Activated T-helper 1 cell treated with anti-CD3 and anti-CD28 coated beads, Interleukin-2, amount 50 U/mL, for 16 hours (primary cell): ENCODE measurements at places on chromosomes 3 and 15.

GRCh38 chr15:52227456-52227855 is 36.3 kb upstream of the GNB5 start:
- no peak for DNase-seq

DNA sequence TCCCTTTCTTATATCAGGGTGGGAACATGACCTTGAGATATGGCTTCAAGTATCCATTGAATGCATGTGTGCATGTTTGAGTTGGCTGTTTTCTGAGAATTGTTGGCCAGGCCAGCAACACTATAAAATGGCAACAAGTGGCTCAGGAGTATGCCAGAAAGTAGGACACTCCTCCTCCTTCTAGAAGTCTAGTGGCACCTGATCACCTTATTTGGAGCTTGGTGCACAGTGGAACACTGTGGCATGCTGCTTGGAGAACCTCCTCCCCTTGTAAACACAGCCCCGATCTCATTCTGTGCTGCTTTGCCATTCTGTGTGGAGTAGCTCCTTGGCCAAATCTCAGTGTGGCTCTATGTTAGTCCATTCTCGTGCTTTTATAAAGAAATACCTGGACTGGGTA is 114.8 kb upstream of the NDN start:
- DNase-seq = no peak

GRCh38 chr3:20511863-20512505 is 326.0 kb upstream of the SGO1 start:
- no peak for DNase-seq

GRCh38 chr3:29314727-29315088 is 33.8 kb downstream of the RBMS3 start:
- no peak for DNase-seq

DNA sequence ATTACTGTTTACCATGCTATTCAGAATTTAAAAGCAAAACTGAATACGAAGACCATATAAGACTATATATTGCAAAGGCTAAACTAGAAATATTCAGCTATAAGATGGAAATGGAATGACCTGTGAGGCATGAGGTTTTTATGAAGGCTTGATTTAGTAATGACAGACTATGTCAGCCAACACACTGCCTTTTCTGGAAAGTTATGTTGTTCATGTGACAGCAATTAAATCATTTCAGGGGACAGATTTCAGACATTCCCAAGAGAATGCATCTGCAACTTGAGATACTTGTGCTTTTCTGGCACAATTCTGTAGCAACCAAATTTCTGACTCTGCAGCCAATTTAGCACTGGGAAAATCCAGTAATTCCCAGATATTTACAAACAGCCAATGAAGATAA is 8.6 kb upstream of the GATM start:
- DNase-seq = no peak

DNA sequence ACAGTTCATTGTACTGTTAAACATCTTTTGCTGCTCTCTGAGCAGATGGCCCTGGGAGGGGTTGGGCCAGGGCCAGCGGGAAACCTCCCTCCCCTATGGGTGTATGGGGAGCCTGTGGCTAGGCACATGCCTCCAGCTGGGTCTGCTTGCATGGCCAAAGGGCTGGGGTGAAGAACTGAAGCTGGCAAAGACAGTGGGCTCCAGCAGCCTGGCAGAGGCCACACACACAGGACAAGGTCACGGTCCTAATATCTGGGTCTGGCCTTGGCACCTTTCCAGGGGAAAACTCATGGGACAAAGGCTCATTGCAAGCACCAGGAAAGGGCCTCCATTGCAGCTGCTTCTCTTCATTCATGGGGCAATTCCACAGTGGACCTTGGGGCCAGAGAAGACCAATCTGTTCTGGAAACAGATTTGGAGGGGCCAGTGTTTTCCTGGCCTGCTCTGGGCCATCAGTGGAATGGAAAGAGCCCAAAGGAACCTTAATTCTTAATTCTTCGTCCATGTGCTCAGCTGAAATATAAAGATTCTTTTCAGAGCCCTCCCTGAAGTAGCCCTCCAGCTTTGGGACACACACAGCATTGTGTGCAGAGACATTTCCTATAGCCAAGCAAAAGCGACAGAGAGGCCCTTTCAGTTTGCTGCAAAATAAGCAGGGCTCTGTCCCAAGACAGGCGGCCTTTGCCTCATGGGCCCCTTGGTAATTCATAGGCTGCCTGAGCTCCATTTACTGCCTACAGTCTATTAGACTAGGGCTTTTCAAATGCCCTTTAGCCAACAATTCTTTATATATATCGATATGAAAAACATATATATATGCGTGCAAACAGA is 11.3 kb upstream of the LIMD1 start:
- no peak for DNase-seq

- no peak for DNase-seq
Measured at GRCh38 chr3:172369590-172370259, 78.5 kb downstream of the GHSR start.

DNA sequence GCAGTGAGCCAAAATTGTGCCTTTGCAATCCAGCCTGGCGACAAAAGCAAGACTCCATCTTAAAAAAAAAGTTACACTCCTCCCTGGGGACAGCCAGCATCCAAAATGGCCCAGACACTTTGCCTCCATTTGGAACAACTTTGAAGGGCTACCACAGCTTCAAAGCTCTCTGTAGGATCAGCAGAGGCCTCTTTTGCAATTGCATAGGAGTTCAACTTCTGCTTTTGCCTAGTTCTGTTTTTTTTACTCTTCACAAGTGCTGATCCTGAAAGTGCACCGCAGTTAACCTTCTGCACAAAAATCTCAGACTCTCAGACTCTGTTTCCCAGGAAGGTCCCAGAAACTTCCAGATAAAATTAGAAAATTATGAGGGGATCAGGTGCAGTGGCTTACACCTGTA is 25.2 kb upstream of the SLC4A7 start:
- no peak for DNase-seq

DNA sequence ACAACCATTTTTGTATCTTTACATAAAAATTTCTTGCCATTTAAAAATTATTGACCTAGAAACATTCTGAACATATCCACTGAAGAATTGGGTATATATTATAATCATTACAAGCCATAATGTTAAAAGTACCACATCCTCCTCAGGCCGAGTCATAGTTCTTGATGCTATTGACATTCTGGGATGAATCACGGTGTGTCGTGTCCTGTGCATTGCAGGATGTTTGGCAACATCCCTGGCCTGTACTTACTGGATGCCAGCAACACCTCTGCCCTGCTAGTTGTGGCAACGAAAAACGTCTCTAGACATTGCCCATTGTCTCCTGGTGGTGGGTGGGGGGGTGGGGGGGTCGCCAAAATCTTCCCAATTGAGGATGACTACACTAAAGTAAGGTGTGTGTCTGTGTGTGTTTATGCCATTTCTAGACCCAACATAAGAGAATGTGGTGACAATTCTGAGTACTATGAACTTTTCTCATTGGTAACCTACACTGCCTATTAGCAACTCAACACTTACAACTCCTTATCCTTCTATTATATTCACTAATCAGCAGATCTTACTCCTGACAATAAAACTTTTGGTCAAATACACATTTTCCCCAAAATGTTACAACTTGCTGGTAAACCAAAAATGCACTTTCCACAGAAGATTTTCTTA is 471.6 kb downstream of the FOXP1 start:
- no peak for DNase-seq

DNA sequence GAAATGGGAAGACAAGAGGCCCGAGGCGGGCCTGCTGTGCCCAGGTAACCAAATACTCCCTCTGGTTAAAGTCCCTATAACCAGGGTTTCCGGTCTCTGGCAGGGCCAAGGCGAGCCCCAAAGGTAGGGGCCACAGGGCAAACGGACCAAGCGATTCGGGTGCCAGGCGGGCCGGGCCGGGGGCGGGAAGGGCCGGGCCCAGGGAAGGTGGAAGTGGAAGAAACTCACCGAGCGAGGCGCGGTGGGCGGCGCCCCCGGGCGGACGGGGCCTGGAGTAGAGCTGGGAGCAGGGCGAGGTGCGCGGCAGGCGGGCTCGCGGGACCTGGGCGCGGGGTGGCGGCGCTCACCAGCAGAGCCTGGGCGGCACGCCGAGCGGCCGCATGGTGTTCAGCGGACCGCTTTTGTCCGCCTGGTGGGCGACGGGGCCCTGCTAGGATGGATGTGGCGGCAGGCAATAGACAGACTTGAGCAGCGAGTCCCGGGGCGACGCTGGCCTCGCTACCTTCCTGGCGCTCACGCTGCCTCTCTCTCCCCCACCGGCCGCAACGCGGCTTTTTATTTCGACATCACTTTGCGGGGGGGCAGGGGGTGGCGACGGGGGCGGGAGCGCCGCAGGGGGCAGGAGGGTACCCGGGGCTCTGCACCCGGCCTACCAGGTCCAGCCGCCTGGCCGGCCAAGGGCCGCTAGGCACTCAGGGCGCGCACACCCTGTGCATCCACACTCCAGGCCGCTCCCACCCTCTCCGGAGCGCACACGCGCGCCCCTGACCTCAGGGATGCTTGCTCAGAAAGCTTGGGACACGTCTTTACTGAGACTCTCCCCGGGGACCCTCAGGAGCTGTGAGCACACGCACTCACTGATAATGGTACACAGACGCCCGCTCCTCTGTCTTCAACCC is at the start of gene GATA2:
GATA2 (minus strand) TSS at position 531 of the 899 bp plus-strand sequence. CDS start 6,170 bp downstream, outside the sequence.
- DNase-seq = no peak

GRCh38 chr3:56930706-56931105 is 129.0 kb upstream of the ARHGEF3 start:
- no peak for DNase-seq

DNA sequence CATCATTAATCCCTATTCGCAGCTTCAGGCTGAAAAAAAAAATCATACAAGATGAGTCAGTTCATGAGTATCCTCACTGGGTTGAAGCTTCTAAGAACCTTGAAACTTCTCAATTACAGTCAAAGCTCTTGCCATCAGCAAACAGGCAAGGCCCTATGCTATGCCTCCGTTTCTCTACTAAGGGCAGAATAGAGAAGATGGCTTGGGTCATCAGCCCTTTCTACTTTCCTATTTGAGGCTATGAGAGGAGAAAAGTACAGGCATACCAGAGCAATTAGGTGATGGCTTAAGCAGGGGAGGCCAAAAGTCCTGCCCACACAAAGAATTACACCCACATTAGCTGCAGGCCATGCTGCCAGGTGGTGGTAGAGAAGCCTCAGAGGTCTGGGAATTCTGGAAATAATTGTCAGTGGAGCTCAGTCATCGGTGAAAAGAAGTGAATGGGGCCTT is 89.0 kb downstream of the MRPL46 start:
- DNase-seq = no peak

- DNase-seq = no peak
Measured at GRCh38 chr3:99634881-99635280, 3.5 kb upstream of the COL8A1 start.

GRCh38 chr15:81419332-81419943 is 45.4 kb upstream of the TMC3 start:
- no peak for DNase-seq

- no peak for DNase-seq
Measured at GRCh38 chr3:48446043-48446424, 503 bp upstream of the ATRIP start.

GRCh38 chr3:106824856-106825255 is 552.4 kb upstream of the CCDC54 start:
- DNase-seq = no peak

DNA sequence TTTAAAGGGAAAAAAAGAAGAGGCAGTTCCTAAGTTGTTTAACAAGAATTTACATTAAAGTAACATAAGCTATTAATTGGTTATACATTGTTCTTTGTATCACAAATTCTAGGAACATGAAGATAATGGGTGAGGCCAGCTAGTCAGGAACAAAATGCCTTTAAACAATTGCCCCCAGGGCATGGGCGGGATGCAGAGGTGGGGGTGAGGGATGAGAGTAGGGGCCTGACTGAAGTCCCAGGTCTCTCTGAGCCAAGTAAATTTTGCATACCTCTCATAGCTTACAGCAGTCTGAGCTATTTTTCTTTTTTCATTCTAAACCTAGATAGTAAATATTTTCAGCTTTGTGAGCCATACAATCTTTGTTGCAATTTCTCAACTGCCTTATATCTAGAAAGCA is 77.8 kb upstream of the RNU6-1 start:
- DNase-seq = no peak

GRCh38 chr3:106345353-106346027 is 476.7 kb upstream of the CBLB start:
- DNase-seq = no peak

DNA sequence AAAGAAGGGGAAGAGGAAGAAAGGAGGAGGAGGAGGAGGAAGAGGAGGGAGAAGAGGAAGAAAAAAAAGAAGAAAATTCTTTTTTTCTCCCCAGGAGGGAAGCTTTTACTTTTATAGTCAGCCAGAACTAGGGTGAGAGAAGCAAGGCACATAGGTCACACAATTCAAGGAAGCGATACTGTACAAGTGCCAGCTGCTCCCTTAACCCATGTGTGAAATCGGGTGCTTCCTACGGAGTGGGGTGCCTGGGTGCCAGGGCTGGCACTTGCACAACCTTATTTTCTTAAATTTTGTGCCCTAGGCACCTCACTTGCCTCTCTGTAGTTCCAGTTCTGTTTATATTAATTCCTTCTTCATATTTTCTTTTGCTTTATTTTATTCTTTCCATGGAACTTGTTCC is 150.4 kb downstream of the LIPC start:
- no peak for DNase-seq

- DNase-seq = no peak
Measured at GRCh38 chr15:66936109-66936860, 129.1 kb upstream of the SMAD3 start.

GRCh38 chr3:34070831-34071585 is 272.6 kb downstream of the PDCD6IP start:
- DNase-seq = no peak

- DNase-seq = no peak
Measured at GRCh38 chr3:128619146-128619890, 31.3 kb downstream of the RPN1 start.

GRCh38 chr3:5186089-5186857 is 1.2 kb upstream of the EDEM1 start:
- no peak for DNase-seq

GRCh38 chr3:73350996-73351395 is 273.7 kb downstream of the PDZRN3 start:
- no peak for DNase-seq

- DNase-seq = no peak
Measured at GRCh38 chr15:90915216-90915807, 12.2 kb downstream of the MAN2A2 start.

DNA sequence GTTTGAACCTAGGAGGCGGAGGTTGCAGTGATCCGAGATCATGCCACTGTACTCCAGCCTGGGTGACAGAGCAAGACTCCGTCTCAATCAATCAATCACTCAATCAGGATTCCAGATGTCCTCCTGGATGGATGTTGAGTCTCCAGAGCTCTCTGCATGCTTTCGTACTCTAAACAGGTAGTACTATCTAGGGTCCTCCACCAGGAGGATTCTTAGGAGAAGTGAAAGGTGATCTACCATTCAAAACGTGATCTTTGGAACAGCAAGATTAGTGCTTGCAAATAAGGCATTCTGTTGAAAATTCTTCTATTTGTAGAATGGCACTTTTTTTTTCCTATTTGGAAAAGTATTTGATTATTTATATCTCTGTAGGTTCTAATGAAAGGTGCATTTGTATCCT is 34.3 kb downstream of the CNOT10 start:
- no peak for DNase-seq

- no peak for DNase-seq
Measured at GRCh38 chr15:82910721-82911120, 41.8 kb downstream of the HOMER2 start.

DNA sequence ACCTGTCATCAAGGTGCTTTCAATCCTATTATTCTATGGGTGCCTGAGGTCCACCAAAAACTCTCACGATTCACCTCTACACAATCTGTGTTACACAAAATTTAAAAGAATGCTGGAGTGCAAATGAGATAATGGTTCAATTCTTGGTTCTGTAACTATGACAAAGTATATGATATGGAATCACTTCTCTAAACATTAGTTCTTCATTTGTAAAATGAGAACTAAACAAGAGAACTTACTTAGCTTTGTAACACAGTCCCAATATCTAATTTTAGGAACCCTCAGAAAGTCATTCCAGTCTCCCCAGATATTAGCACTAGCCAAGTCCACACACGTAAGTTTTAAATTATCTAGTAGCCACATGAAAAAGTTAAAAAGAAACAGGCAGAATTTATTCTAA is 111.5 kb downstream of the TBL1XR1 start:
- DNase-seq = no peak
